Neural crest cell (in vitro differentiated cells): ENCODE measurements at places on chromosomes 1 and 21. TPM values are rescaled to one million over a fixed set of nuclear protein-coding genes. Genes with fewer than 3 reads are reported as not detected.
A peak's percentile ranks its signal among the peaks of the same experiment; 100 is the strongest.

PEX14 gene
- 21.5 and 28.0 TPM in 2 replicates for total RNA-seq

MSH4 gene
- total RNA-seq = 0.34 and 0.56 TPM in 2 replicates

- no peak for DNase-seq
- H3K36me3 ChIP-seq = peaks cover 22% of the 10 kb centered on the region
- no peak overlapping the region for H3K27ac ChIP-seq
- H3K4me3 ChIP-seq = no peak overlapping the region
- H3K27me3 ChIP-seq = no peaks in the 10 kb centered on the region
- H3K4me1 ChIP-seq = no peaks in the 10 kb centered on the region
Observed at GRCh38 chr1:219350172-219350931, 176.7 kb downstream of the LYPLAL1 start.

DNA sequence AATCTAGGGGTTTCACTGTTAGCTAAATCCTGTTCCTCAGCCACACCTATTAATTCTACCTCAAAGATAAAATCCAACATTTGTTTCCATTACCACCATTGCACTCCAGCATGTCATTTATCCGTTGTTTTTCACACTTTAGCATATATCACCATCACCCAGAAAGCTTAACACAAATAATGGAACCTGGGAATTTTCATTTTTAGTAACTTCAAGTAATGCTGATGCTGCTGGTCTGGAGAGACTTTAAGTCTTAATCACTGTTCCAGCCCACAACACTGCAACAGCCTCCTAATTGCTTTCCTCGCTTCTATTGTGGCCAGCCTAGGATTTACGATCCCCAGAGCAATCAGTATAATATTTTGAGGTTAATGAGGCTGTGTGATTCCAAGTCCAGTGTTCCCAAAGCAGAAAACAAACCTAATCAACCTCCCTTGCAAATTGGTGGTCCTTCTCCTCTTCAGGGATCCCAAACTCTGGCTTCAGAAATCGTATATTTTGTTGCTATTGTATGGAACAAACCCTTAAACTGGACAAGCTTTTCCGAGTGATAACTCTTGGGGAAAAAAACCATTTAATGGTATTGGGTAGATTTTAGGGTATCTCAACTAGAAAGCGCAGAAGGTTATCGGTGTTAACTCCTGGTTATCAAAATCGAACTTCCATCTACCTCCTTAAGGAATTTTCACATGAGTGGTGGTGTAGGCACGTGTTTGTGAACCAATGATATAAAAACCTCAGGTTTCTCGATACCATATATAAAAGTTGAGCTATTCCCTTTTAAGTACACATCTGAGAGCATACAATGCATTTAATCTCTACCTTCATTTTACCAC is 50.0 kb upstream of the BOLA1 start:
- H3K4me3 ChIP-seq = peak overlapping the region; percentile 88
- H3K27me3 ChIP-seq = no peaks in the 10 kb centered on the region
- H3K27ac ChIP-seq = peak overlapping the region; percentile 91

- no peak overlapping the region for H3K4me3 ChIP-seq
- no peaks in the 10 kb centered on the region for H3K4me1 ChIP-seq
- H3K27ac ChIP-seq = no peak overlapping the region
- H3K27me3 ChIP-seq = no peaks in the 10 kb centered on the region
Observed at GRCh38 chr1:206935491-206936067, 10.7 kb downstream of the PIGR start.

- H3K36me3 ChIP-seq = no peaks in the 10 kb centered on the region
- no peak for DNase-seq
Observed at GRCh38 chr1:175172503-175172902, 20.1 kb downstream of the KIAA0040 start.
